ENCODE measurements at places on chromosomes 4 and X.
A peak's percentile ranks its signal among the peaks of the same experiment; 100 is the strongest.

DNA sequence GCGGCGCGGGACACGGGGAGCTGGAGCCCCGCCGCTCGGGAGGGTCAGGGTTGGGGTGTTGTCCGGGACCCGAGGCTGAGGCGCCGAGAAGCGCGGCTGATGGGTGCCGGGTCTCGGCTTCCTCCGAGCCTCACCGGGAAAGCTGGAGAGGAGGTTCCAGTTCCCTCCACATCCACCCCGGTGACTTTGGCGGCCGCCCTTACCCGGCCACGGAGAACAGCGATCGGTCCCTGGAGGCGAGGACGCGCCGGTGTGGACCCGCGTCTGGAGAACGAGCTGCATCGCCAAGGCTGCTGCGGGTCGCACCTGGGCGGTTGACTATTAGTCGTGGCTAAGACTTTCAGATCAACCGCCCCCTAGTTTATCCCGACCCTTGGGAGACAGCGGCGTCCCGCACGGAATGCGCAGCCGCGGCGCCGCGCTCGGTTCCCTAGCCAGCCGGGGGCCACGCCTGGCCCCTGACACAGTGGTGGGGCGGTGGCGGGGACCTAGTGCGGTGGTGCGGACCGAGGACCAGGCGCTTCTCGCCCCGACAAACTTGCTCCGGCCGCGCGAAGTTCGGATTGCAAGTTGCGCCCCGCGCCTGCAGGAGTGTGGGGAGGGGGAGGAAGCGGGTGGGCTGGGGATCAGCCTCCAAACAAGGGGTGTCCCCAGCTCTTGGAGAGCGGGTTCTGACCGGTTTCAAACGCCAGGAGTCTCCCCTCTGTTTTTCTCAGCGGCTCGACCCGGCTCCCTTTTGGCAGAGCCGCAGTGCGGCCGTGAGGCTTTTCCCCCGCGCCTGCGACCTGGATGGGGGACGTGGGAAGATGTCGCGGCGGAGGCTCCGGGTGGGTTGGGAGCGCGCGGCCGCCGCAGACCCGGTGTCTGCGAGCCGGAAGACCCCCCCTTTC lies 568 bp downstream of the FHDC1 start:
- DNase-seq = peak; percentile 21

GRCh38 chrX:16836371-16836770 lies 33.8 kb downstream of the RBBP7 start:
- peak; percentile 41 for DNase-seq

GRCh38 chr4:10007436-10007740 lies 13.9 kb downstream of the SLC2A9 start:
- DNase-seq = no peak

- peak; percentile 1 for DNase-seq
These were observed 6.0 kb downstream of the RPA4 start for GRCh38 chrX:96889726-96890125.
